Dorsolateral prefrontal cortex (tissue), 122 donors: ENCODE measurements at places on chromosomes 11 and 22. TPM values are rescaled to one million over a fixed set of nuclear protein-coding genes. Genes with fewer than 3 reads are reported as not detected.

TOMT gene
- not detected for total RNA-seq

CHADL gene
- 40.3 TPM for total RNA-seq

- DNase-seq, result no peak
Observed at GRCh38 chr11:76329084-76329648, 51.8 kb downstream of the THAP12 start.

- DNase-seq, result no peak
Observed at GRCh38 chr22:48807155-48807554, 1020.5 kb downstream of the BRD1 start.

- DNase-seq, result no peak
Observed at GRCh38 chr11:78041843-78042440, 18.9 kb upstream of the KCTD14 start.

DNA sequence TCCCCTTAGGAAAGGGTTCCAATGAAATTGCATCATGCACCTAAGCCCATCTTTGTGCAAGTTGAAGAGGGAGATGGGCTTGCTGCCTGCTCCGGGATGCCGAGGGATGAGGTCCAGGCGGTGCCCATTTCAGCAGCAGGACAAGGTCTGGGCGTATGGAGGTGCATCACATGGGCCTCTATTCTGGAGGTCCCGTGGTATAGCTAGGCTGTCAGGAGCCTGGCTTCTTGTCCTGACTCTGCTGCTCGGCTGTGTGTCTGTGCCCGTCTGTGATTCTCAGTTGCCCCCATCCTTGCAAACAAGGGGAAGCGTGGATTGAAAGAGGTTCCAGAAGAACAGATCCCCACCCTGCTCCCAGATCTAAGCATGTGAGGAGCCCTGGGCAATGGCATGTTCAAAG lies 130.0 kb downstream of the OSBP2 start:
- DNase-seq, result no peak

DNA sequence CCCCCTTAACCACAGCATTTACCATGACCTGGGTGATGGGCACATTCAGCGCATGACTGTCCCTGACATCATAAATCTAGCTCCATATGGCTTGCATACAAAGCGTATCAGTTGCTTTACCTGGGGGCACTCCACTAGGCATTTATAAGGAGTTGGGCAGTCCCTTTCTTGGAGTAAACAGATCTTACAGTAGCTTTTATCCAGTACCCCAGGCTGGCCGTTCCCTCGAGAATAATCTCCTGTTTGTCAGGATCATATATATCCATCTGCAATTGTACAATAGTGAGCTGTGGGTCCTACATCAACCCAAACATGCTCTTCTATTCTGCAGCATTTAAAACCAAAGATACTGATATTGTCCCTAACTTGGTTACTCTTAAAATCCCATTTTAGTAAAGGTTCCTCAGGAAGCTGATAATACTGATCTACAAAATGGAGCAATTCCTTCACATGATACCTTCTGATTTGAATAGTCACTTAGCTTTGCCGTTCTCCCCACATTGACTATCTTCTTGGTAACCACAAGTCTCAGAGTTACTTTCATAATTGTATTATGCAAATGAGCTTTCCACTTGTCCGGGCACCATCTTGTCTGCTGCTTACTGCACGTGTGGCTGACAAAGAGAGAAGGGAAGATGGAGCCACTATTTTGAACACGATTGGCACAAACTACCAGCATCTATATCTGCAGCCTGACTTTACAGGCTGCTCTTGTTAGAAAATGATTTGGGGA lies 205.0 kb downstream of the CWF19L2 start:
- DNase-seq, result no peak

DNA sequence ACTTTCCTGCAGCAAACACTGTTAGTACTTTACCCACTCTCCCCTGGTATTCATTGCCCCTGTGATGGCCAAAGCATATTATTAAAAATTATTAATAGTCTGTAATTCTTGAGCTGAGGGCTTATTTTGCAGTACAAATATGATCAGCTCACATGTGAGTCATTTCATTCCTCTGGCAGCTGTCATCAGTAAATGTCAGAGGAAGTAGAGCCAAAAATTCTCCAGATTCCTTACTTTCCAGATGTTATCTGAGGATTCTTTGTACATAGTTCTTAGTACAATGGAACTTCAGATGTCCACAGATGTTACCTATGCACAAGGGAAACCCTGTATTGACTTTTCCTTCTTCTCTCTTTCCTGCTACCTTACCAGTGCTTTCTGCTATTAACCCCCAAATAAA lies 12.5 kb downstream of the OR5B3 start:
- no peak for DNase-seq

GRCh38 chr22:40728731-40729189 lies 49.5 kb downstream of the MCHR1 start:
- no peak for DNase-seq

- DNase-seq, result no peak
Observed at GRCh38 chr11:4118107-4118506, 23.5 kb downstream of the RRM1 start.

GRCh38 chr22:48371391-48371790 lies 1456.3 kb downstream of the BRD1 start:
- DNase-seq, result peak; percentile 11

- DNase-seq, result no peak
Observed at GRCh38 chr11:14269692-14270573, 89.0 kb downstream of the RRAS2 start.

GRCh38 chr11:46278387-46279125 lies 1.1 kb downstream of the CREB3L1 start:
- peak; percentile 31 for DNase-seq
